Stimulated activated CD4-positive, alpha-beta T cell treated with anti-CD3 and anti-CD28 coated beads, Interleukin-4, amount 100 ng/mL, for 4 hours (primary cell): ENCODE measurements at places on chromosomes 3 and 15.

GRCh38 chr3:173109143-173109542 is 31.9 kb downstream of the SPATA16 start:
- no peak for DNase-seq

GRCh38 chr3:183050706-183051105 is 48.6 kb downstream of the MCCC1 start:
- DNase-seq, result no peak

DNA sequence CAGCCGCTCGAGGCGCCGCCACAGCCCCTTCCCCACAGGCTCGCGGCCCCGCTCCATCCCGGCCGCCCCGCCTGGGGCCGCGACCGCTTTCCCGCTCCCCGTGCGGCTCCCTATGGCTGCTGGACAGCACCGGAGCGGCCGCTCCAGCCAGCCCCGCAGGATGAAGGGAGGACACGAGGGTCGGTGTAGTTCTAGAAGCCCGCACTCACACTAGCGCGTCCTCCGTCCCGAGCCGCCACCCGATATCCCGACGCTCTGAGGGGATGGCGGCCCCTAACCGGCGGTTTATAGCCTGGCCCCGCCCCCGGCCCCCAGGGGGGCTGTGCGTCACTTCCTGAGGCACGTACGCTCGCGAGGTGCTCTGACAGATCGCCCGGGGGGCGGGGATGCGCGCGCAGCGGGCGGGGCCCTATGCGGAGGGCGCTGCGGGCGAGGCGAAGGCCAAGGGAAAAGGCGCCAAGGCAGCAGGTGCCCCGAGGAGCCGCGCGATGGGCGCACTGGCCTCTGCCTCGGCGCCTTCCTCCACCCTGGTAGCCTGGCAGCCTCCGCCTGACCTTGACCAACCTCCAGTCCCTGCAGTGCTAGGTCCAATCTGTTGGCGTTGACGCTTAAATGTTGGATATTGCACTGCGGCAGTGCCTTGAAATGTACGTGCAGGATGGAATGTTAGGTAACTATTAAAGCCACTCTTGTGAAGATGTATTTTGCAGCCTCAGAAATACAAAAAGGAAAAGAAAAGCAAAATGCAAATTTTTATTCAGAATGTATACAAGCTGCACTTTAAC is at the start of gene TFRC:
TFRC (minus strand) TSS at position 257 of the 785 bp plus-strand sequence. CDS start 4,991 bp downstream, outside the sequence.
- DNase-seq, result peak; percentile 95

- no peak for DNase-seq
Observed at GRCh38 chr3:127483902-127484591, 106.5 kb downstream of the TPRA1 start.

DNA sequence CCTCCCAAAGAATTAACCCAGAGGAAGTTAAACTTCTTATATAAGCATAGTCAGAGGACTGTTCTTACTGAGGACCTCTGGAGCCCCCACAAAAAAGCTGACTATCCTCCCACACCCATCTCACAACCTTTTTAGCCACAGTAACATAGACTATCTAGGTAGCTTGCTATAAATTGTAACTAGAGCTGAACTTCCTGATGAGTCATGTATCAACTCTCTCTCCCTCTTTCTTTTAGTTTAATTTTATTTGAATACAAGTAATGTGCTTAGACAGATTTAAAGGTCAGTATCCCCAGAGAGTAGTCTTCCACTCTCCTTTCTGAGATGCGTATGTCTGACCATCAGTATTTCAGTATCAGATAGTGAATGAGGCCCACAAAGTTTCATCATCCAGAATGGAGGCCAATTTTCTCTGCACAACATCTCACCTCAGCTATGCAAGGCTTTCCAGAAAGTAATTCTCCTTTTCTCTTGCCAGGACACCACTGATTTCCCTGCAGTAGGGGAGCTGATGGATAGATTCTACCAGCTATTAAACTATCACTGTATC is 104.0 kb upstream of the MYRIP start:
- no peak for DNase-seq

GRCh38 chr3:184077881-184078280 is 19.0 kb upstream of the HTR3E start:
- DNase-seq, result no peak

DNA sequence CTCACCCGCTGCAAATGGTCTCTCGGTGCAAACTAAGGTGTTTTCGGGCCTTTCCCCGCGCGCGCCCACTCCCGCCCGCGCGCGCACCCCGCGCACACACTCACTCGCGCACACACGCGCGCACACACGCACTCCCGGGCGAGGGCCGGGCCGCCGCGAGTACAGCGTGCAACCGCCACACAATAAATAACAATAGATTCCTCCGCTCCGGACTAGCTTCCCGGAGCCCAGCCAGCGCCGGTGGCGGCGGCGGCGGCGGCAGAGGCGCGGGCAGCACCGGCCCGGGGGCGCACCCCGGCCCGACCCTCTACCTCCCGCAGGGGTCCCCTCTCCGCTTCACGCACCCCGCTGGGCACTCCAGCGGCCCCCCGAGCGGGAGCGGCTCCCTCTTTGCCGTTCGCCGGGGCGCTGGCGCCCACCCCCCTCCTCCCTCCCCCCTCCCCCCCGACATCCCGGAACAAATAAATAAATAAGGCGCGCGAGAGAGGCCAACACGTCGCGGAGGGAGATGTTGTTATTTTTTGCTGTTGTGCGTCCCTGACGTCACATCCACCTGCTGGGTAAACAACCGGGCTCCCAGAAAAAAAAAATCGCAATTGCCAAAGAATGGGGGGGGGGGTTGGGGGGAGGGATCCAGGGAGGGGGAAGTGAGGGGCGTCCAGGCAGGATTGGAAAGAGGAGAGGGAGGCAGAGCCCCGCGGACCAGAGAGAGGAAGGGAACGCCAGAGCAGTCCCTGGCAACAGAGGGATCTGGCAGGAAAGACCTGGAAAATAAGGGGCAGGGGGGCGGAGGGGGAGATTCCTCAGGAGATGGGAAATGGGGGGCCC is at the start of gene FOXP1:
FOXP1 (minus strand) TSS at position 163 of the 828 bp plus-strand sequence. CDS start 385,347 bp downstream, outside the sequence.
- DNase-seq, result peak; percentile 75

DNA sequence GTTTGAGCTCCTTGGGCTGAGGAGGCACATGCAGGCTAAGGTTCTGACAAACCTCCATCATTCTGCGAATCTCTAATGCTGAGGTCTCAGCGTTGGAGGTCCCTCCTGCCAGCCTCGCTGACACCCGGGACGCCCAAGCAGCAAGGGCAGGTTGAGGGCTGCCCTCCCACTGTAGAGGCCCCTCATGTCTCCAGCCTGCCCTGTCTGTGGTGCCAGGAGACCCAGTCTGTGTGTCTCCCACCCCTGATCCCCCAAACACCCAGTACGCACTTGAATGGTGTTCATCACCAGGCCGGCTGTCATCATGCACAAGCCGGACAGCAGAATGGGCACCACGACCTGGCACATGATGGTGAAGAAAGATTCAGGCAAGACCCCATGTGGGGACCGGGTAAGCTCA is 27.8 kb downstream of the SLC41A3 start:
- no peak for DNase-seq

DNA sequence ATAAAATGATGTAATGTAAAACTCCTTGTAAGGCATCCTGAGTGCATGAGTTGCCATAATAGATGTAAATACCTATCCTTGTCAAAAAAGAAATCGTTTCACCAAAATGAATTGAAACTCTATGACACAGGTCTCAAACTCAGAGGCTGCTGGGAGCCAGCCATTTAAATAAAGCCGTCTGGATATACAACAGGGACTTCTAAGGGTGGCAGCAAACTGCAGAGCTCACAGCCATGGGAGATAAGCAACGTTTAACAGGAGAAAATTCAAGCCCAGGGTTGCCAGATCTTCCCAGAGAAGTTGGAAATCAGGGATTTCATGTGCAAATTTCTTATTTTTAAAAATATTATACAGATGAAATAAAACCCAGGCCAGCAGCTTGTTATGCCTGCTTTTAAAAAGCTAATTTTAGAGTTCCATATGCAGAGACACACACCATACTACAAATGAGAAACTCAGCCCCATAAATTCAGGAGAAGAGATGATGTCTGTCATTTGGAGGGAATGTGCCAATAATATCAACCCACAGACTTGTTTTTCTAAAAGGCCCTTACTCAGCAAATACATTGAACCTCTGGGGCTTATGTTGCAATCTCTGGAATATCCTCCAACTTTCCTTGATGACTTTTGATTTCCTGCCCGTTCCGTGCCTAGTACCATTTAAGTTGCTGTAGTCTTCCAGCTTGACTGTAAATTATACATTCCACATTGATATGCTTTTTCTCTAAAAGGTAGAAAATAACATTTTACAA is 75.6 kb downstream of the AQP9 start:
- no peak for DNase-seq

DNA sequence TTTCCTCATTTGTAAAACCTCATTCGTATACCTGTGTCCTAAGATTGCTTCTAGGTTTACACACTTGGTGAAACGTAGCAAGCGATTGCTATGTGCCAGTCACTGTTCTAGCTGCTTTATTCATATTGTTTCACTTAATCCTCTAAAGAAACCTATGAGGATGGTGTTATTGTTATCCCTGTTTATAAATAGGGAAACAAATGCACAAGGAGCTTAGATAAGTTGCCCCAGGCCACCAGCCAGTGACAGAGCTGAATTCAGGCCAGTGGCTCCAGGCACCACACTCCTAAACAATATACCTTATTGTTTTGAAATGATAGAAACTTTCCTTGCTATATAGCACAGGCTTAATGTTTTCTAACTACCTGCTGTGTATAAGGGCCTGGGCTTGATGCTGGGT is 44.0 kb downstream of the LPP start:
- DNase-seq, result no peak
